Activated T-cell treated with anti-CD3 and anti-CD28 coated beads for 24 hours (primary cell): ENCODE measurements at places on chromosomes 1 and 21.

DNA sequence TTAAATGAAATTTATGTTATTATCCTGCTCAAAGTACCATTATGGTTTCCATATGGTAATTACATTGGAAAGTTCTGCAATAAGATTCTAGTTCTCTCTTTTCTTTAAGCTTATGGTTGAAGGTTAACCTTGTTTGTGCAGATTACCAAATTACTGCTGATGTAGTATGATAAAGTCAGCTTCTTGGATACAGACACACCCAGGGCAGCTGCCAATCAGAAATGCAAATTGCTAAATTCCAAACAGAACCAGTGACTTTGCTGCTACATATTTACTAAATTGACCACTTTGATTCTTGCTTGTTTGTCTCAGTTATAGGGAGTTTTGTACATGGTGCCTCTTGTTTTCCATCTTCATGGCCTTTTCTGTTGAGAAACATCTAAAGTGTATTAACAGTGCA is 26.5 kb downstream of the GNAT2 start:
- no peak for DNase-seq

DNA sequence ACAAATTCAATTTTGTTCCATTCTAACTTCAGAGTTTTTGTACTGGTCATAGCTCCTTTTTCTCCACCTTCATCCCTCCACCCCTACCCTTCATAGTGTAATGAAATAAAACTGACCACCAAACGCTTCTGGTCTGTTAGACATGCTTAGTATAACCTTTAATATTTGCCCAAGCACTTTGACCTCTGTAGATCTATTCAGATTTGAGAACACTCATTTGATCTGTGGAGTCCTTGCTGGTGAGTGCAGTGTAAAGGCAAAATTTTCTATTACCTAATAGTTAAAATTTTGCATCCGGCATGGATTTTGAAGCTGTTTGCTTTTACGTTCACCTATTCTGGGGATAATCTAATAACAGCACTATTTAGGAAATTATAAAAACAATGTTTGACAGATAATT is 41.2 kb downstream of the TMEM200B start:
- DNase-seq: no peak

DNA sequence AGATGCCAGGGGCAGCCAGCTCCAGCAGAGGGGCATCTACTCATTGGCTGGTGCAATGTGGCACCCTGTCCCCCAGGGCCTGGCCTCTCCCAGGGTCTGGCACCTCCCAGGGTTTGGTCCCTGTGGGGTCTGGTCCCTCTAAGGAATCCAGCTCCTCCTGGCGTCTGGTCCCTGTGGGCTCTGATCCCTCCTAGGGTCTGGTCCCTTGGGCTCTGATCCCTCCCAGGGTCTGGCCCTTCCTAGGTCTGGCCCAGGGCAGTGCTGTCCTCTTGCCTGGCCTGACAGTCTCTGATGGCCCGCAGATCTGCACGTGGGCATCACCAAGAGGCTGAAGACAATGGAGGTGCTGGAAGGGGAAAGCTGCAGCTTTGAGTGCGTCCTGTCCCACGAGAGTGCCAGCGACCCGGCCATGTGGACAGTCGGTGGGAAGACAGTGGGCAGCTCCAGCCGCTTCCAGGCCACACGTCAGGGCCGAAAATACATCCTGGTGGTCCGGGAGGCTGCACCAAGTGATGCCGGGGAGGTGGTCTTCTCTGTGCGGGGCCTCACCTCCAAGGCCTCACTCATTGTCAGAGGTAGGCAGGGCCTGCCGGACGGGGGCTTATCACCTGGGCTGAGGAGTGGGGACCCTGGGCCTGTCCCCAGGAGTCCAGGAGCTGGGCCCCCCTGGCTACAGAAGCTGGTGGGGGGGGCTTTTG is 73.9 kb downstream of the OBSCN start:
- no peak for DNase-seq

GRCh38 chr1:91653183-91653582 is 152.5 kb downstream of the CDC7 start:
- DNase-seq: no peak
